ENCODE measurements at places on chromosomes 1 and 21. TPM values are rescaled to one million over a fixed set of nuclear protein-coding genes. Genes with fewer than 3 reads are reported as not detected.
A peak's percentile ranks its signal among the peaks of the same experiment; 100 is the strongest.

DNA sequence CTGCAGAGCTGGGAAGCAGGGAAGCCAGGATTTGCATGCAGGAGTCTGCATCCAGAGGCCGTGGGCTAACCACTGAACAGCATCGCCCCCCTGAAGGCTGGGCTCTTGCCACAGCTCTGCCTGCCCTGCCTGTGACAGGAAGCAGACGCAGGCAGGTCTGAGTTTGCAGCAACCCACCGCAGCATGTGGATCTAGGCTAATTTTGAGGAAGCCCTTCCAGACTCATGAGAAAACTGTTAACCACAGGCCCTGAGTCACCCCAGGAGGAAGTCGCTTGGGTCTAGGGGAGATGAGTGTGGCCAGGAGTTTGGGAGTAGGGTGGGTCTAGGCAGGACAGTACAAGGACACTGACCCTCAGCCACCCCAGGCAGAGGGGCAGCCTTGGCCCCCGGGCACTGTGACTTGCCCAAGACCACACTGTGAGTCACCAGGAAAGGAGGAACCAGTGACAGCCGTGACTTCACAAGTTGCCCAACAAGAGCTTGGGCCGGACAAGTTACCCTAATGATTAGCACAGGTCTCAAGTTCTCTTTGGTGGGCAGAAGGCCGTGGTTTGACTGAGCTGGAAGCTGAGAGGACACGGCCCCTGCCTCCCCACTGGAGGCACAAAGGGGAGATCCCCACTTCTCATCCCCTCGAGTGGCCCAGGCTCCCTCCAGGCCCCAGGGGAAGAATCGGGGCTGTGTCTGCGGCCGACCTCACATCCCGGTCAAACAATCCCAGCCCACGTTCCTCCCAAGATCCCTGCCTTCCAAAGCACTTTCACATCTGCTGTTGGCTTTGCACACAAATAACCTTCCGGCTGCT is 826 bp downstream of the LAPTM5 start:
- peak overlapping the region; percentile 58 for H3K4me3 ChIP-seq
- no peaks in the 10 kb centered on the region for H3K27me3 ChIP-seq
- H3K27ac ChIP-seq, result peak overlapping the region; percentile 85

- H3K36me3 ChIP-seq, result no peaks in the 10 kb centered on the region
- H3K4me1 ChIP-seq, result peaks cover 5% of the 10 kb centered on the region
- peaks cover 7% of the 10 kb centered on the region for H3K27me3 ChIP-seq
- peak; percentile 39 for DNase-seq
- no peak overlapping the region for H3K27ac ChIP-seq
Measured at GRCh38 chr1:20329793-20330542, 39.3 kb downstream of the VWA5B1 start.

DNA sequence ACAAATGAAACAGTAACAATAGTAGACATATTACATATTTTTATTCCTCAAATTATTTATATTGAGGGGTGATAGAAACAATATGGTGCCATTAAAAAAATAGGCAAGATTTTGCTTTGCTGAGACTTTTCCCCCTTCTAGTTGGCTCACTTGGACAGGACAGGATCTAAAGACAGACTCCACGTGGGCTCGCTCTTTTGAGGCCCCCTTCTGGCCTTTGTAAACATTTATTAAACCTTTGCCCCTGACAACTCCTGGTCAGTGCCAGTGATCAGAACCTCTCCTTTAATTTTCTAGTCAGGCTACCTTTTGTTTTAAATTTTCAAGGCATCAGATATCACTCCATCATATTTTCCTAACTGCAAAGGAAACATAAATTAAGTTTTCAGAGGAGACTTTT is 49.7 kb upstream of the IFI44L start:
- no peak overlapping the region for H3K4me3 ChIP-seq
- H3K4me1 ChIP-seq, result no peaks in the 10 kb centered on the region
- no peak for DNase-seq

- DNase-seq, result no peak
- no peak overlapping the region for H3K27ac ChIP-seq
- H3K36me3 ChIP-seq, result no peaks in the 10 kb centered on the region
- H3K27me3 ChIP-seq, result no peaks in the 10 kb centered on the region
- H3K4me3 ChIP-seq, result no peak overlapping the region
Measured at GRCh38 chr21:27425574-27425973, 458.7 kb upstream of the ADAMTS5 start.

- H3K4me3 ChIP-seq, result no peak overlapping the region
- no peak for DNase-seq
- H3K36me3 ChIP-seq, result no peaks in the 10 kb centered on the region
- H3K27me3 ChIP-seq, result no peaks in the 10 kb centered on the region
- no peak overlapping the region for H3K27ac ChIP-seq
- no peaks in the 10 kb centered on the region for H3K4me1 ChIP-seq
Measured at GRCh38 chr1:80318108-80318507, 1311.6 kb upstream of the ADGRL4 start.

- H3K4me1 ChIP-seq, result peaks cover 69% of the 10 kb centered on the region
- H3K36me3 ChIP-seq, result peaks cover 5% of the 10 kb centered on the region
- H3K27me3 ChIP-seq, result no peaks in the 10 kb centered on the region
- H3K27ac ChIP-seq, result peak overlapping the region; percentile 87
- no peak for DNase-seq
Measured at GRCh38 chr1:15702722-15703550, 18.8 kb downstream of the PLEKHM2 start.

DNA sequence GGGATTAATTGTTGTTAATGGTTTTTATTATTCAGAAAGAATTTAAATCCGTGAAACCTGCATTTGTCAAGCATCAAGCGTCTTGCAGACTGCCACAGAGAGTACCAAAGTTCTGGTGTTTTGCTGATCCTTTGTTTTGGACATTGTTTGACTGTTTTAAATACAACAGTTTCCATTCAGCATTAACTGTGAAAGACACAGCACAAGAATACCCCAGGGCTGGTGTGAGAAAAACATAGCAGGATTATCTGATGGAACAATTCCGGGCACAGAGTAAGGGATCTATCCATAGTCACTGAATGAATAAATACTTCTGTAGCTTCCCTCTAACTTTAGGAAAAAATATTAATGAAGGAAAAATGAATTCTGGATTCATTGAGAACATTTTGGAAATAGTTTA is 202.3 kb downstream of the LTN1 start:
- no peaks in the 10 kb centered on the region for H3K4me1 ChIP-seq
- no peaks in the 10 kb centered on the region for H3K27me3 ChIP-seq
- H3K4me3 ChIP-seq, result no peak overlapping the region
- no peaks in the 10 kb centered on the region for H3K36me3 ChIP-seq
- DNase-seq, result no peak
- H3K27ac ChIP-seq, result no peak overlapping the region

- H3K27me3 ChIP-seq, result no peaks in the 10 kb centered on the region
- DNase-seq, result no peak
- no peaks in the 10 kb centered on the region for H3K4me1 ChIP-seq
- no peak overlapping the region for H3K4me3 ChIP-seq
Measured at GRCh38 chr1:240424740-240425464, 187.1 kb downstream of the GREM2 start.

GRCh38 chr1:47924270-47925048 is 72.7 kb downstream of the TRABD2B start:
- no peak for DNase-seq
- H3K4me1 ChIP-seq, result no peaks in the 10 kb centered on the region
- no peak overlapping the region for H3K27ac ChIP-seq
- H3K4me3 ChIP-seq, result no peak overlapping the region
- H3K36me3 ChIP-seq, result no peaks in the 10 kb centered on the region
- H3K27me3 ChIP-seq, result no peaks in the 10 kb centered on the region

GRCh38 chr1:76264642-76265041 is 190.1 kb downstream of the ST6GALNAC3 start:
- H3K4me3 ChIP-seq, result no peak overlapping the region
- no peaks in the 10 kb centered on the region for H3K27me3 ChIP-seq
- DNase-seq, result no peak
- no peak overlapping the region for H3K27ac ChIP-seq

DNA sequence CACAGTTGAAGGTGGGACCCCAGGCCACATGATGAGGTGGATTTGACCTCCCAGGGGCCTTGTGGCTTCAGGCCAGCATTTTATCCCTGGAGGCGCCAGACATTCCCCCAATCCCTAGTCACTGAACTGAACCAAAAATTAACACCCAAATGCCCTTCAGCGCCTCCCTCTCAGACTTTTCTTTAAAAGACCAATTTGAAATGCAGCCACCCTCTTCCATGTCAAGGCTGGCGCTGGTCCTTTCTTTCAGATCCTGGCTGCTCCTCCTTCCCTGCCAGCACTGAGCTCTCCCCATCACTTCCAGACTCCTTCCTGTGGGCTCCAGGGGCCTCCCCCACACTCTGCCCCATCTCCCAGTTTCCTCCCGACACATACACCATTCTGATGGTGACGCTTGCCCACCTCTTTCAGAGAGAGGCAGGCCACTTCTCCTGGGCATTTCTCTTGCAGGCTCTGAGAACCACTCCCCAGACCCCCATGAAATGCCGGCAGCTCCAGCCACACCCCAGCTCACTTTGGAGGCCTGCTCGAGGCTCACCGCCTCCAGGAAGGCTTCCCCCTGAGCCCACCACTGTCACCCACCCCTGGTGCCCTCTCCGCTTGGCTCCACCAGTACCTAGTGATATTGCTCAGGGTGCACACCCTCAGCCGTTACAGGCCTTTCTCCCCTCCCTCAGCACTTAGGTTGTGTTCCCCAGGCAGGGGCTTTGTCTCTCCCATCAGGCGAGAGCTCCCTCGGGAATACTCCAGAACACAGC is 27.0 kb downstream of the NAV1 start:
- no peak overlapping the region for H3K27ac ChIP-seq
- peaks cover 18% of the 10 kb centered on the region for H3K4me1 ChIP-seq
- no peaks in the 10 kb centered on the region for H3K36me3 ChIP-seq
- DNase-seq, result no peak

DNA sequence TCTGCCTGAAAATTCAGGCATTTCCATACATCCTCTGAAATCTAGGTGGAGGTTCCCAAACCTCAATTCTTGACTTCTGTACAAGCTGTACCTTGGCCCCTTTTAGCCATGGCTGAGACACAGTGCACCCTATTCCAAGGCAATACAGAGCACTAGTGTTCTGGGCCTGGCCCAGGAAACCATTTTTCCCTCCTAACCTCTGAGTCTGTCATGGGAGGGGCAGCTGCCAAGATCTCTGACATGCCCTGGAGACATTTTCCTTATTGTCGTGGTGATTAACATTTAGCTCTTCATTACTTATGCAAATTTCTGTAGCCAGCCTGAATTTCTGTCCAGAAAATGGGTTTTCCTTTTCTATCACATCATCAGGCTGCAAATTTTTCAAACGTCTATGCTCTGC is 248.0 kb upstream of the RGS18 start:
- no peak overlapping the region for H3K27ac ChIP-seq
- DNase-seq, result no peak
- H3K4me3 ChIP-seq, result no peak overlapping the region
- H3K36me3 ChIP-seq, result no peaks in the 10 kb centered on the region
- H3K4me1 ChIP-seq, result no peaks in the 10 kb centered on the region
- no peaks in the 10 kb centered on the region for H3K27me3 ChIP-seq

- peaks cover 48% of the 10 kb centered on the region for H3K36me3 ChIP-seq
- no peak overlapping the region for H3K4me3 ChIP-seq
- no peak for DNase-seq
- H3K27ac ChIP-seq, result no peak overlapping the region
- H3K27me3 ChIP-seq, result no peaks in the 10 kb centered on the region
Measured at GRCh38 chr1:23092447-23092846, 73.2 kb downstream of the KDM1A start.

- H3K4me1 ChIP-seq, result peaks cover 8% of the 10 kb centered on the region
- H3K36me3 ChIP-seq, result no peaks in the 10 kb centered on the region
- no peak overlapping the region for H3K27ac ChIP-seq
- DNase-seq, result peak; percentile 56
- no peak overlapping the region for H3K4me3 ChIP-seq
- peaks cover 20% of the 10 kb centered on the region for H3K27me3 ChIP-seq
Measured at GRCh38 chr1:20727746-20728316, 4.7 kb downstream of the SH2D5 start.

DNA sequence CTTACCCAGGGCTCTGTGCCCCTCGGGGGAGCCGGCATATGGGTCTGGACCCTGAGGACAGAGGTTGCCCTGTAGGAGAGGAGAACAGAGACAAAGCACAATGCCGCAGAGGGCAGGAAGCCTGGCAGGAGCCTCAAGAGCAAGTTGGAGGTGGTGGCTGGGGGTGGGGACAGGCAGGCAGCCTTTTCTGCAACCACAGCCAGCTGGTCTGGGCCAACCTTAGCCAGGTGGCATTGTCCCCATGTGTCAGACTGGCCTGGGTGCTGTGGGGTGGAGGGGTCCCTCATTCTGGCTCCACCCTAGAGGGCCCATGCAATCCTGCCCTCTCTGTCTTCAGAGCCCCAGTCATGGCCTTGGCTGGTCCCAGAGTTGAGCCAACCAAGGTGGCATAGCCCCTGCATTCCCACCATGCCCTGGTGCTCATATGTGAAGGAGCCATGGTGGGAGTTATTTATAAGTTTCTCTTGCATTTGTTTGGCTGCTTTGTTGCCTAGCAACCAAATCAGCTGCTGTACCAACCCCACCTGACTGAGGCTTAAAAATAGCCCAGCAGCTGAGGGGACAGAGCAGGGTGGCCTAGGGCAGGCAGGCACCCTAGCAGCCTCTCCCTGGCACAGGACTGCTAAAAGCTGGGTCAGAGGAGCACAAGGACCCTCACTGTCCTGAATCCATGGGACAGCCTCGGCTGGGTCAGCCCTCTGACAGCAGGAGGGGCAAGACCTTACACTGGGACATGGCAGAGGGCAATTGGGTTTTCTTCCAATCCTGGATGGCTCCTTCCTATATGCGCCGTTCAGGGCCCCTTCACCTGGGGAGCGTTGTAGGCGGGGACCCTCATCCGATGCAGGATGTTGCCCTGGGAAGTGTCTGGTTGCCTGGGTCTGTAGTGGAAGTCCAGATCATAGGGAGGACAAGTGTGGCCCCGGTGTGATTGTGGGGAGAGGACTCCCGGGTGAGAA is 19.5 kb downstream of the MAP7D1 start:
- DNase-seq, result no peak
- H3K4me1 ChIP-seq, result no peaks in the 10 kb centered on the region

DNA sequence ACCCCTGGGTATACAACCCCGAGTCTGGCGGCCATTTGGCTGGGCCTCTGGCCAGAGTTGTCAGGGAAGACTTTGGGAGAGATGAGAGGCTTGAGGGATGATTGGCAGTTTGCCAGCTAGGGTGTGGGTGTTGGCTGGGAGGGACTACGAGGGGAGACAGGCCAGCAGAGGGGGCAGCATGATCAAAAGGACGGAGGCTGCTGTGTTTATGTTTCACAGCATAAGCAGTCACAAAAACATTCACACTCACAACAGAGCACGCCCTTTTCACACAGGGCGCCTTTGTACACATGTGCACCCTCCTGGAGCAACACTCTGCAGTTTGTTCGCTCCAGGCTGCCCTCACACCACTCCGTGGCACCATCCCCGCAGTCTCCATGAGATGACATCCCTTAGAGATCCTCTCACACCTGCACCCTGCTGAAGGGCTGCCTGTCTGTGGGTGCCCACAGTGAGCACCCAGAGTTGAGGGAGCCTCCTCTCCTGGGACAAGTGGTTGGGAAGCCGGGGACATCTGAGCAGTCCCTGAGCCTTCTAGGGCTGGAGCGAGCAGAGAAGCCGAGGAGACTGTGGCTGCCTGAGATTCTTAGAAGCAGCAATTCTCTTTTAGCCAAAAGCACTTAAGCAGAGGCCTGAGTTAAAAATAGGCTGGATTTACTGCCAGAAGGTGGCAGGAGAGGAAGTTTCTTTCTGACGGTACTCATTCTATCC is 15.4 kb downstream of the EFNA3 start:
- H3K4me1 ChIP-seq, result peaks cover 12% of the 10 kb centered on the region
- no peaks in the 10 kb centered on the region for H3K36me3 ChIP-seq
- peak overlapping the region; percentile 49 for H3K27ac ChIP-seq

The AIM2 gene
- total RNA-seq, result 3.0 TPM

The NCF2 gene
- 144 TPM for total RNA-seq

The VHLL gene
- total RNA-seq, result not detected

The SPATA6 gene
- total RNA-seq, result 19.5 TPM

The ADGRL2 gene
- total RNA-seq, result 104 TPM

The MAP10 gene
- total RNA-seq, result 2.1 TPM

The LHX8 gene
- not detected for total RNA-seq

The ABL2 gene
- total RNA-seq, result 32.7 TPM

The LCE1F gene
- not detected for total RNA-seq

The SLFNL1 gene
- total RNA-seq, result 2.8 TPM

The NBPF10 gene
- total RNA-seq, result 3.8 TPM

The KRTAP11-1 gene
- not detected for total RNA-seq

Data from upper lobe of right lung (tissue), 1 donor.